ENCODE measurements at places on chromosomes 4 and X.

DNA sequence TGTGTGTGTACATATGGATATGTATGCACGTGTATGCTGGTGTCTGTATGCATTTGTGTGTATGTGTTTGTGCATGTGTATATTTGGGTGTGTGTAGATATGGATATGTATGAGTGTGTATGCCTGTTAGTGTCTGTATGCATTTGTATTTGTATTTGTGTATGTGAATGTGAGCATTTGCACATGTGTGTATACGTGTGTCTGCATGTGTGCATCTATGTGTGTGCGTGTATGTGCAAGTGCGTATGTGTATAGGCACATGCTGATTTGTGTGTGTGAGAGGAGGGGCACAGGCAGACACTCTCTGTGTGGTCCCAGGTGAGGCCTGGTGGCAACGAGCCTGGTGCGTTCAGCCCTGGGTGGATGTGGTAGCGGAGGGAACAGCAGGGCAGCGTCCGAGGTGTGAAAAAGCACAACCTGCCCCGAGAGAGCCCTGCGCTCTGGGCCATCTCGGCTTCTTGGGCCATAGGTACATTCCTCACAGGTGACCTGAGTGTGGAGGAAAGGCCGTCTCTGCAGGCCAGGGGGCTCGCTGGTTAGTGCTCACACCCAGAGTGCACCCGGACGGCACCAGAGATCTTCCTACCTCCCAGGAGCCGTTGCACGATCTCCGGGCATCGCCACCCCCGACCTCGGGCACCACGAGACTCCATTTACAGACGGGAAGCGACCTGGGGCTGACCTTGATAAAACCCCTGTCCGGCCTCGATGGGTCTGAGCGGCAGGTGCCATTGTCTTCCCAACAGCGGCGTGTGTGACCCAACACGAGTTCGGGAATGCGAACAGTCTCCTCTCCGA lies 45.0 kb downstream of the ASMT start:
- DNase-seq = no peak

- no peak for DNase-seq
Observed at GRCh38 chr4:1766106-1767060, 26.7 kb upstream of the FGFR3 start.

DNA sequence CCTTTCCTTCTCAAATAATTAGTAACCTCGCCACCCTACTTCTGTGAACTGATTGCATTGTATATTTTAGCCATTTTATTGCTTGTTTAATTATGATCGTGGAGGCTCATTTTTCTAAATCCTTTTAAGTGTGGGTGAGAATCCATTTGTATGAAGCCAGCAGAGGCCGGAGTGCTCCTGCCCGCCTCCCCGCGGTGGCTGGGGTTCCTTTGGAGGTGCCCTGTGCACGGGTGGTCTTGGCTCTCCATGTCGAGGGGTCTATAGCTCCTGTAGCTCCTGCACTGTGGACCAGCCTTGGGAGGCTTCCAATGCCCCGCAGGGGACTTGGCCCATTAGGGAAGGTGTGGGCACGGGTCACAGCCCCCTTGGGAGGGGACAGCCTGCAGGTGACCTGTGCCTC lies 15.0 kb downstream of the UVSSA start:
- no peak for DNase-seq

- DNase-seq = no peak
Observed at GRCh38 chr4:128512161-128512560, 224.5 kb upstream of the PGRMC2 start.

- no peak for DNase-seq
Observed at GRCh38 chr4:184475096-184475461, 729 bp upstream of the IRF2 start.

DNA sequence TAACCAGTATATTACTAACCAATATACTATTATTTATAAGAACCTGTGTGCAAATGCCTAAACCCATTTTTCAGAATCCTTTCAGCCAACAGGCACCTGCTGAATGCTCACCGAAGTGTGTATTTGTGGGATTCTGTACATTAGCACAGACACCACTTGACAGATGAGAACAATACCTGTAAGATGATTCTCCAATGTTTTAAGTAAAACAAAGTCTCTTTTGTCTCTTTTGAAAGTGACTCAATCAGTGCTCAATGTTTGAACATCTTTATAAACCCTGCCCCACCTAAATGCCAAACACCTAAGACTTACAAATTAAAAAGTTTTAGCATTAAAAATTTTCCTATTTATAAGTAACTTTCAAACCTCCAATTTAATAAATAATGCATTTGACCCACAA lies 763 bp downstream of the ASB9 start:
- DNase-seq = no peak

GRCh38 chr4:87565746-87566145 lies 36.6 kb upstream of the SPARCL1 start:
- DNase-seq = no peak

DNA sequence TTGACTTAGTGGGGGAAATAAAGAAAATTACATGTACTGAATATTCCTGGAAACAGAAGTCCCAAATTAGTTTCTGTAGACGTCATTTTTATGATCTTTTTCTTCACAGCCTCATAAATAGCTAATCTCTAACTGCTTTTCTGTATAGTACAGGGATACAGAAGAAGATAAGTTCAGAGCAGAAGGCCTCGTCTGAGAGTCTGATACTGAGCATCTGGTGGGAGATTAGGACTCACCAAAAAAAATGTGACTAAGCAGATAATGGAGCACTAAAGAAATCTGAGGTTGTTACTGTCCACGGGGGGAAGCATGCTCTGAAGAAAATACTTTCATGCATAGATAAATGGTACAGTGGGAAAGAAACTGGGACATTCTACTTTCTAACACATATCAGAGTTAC lies 115.3 kb upstream of the TRPC5 start:
- DNase-seq = no peak

DNA sequence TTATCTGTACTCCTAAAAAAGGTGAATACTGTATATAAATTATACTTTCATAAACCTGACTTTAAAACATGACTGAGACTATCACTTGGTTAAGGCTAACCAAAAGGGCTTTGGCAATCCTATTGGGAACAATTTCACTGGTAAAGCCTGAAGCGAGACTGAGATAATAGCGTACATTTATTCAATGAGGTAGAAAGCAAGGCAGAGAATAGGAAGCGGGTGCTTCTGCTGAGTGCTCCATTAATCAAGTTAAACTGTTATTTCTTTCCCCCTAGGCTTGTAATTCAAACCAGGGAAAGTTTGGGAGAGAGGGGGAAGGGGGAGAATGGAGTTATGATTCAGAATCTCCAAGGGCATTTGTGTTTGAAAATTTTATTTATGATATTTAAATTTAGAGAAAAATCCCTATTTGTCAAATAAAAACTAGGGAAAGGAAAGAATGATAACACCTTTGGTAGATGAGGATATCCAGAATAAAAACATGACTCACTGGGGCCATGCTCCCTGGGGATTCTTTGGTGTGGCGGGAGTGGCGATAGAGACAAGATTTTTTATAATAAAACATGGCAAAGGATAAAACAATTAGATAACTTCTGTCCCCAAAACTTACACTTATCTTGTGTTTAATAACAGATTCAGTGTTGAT lies 34.6 kb upstream of the SORBS2 start:
- no peak for DNase-seq

GRCh38 chrX:112736310-112736709 lies 56.6 kb upstream of the LHFPL1 start:
- DNase-seq = no peak

DNA sequence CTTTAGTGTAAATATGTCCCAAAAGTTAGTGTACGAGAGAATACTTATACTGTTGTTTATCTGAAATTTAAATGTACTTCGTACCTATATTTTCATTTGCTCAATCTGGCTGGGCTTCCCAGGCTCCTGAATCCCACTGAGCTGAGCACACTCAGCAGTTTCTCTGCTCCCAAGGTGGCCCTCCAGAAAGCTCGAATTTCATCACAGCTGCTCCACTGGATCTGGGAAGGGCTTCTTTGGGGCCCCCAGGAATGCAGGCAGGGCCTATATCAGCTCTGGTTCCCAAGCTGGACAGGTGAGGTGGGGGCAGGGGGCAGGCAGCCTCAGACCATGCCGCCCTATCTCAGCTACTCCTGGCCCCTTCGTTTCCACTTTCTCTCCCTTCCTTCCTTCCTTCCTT lies 1.5 kb upstream of the FATE1 start:
- DNase-seq = no peak

DNA sequence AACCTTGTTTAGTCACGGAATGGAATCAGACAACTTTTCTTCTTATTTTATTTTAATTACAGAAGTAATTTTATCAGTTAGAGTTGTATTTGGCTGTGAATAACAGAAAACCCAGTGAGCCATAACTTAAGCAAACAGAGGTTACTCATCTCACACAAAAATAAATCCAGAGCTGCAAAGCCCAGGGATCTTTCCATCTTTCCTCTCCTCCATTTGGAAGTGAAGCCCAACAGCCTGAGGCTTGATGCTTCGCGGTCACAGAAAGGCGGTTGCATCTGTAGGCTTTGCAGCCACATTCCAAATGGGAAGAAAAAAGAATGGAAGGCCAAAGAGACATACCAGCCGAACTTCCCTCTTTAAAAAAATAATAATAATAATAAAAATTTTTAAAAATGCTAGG lies 22.6 kb downstream of the CHRNA9 start:
- DNase-seq = no peak

DNA sequence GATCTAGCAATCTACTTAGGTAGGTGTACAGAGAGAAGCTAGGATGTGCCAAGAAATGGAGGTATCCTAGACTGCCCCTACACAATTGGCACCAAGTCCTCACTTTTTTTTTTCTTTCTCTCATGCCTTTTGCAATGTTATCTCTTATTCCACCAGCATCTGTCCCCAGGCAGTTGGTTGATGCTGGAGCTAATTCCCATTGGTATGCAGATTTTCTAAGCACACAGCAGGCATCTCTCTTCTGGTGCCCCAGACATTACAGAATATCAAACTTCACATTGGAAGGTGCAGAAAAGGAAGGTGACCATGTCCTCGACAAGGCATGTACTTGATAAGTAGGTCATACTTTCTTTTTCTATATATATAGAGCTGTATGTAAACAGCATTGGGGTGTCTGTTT lies 21.6 kb downstream of the LUZP4 start:
- no peak for DNase-seq

DNA sequence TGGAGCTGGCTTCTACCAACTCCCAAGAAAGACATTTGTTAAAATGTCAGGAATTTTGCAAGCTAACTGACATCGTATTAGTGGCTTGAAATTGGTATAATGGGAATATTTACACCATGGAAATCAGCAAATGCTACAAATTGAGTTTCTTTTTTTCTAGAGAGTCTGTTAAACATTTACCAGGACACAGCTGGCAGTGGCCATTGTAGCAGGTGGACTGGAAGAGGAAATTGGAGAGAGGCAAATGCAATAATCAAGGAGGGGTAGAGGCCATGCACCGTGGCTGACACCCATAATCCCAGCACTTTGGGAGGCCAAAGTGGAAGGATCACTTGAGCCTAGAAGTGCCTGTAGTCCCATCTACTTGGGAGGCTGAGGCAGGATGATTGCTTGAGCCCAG lies 32.9 kb upstream of the TSR2 start:
- DNase-seq = no peak

DNA sequence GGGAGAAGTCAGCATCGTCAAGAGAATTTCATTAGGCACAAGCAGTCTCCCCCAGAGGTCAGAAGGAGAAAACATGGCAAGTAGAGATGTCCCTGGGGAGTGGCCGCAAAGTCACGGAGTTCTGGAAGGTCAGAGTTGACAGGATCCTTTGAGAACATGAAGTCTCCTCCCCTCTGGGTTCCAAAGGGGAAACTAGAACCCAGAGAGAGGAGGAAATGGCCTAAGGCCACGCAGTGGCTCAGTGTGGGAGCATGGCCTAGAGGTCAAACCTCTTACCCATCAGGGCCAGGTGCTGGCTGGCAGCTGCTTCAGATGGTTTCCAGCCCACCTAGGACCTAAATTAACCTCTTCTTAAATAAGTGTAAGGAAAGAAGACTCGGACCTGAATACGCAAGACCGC lies 884 bp downstream of the IDH3G start:
- DNase-seq = no peak

- DNase-seq = no peak
Observed at GRCh38 chr4:81359207-81359606, 112.5 kb downstream of the RASGEF1B start.

GRCh38 chrX:75303795-75304194 lies 29.9 kb downstream of the UPRT start:
- no peak for DNase-seq
